ENCODE measurements at places on chromosomes 2 and 18.

- H3K4me3 ChIP-seq, result no peak overlapping the region
- H3K4me1 ChIP-seq, result no peaks in the 10 kb centered on the region
- H3K27ac ChIP-seq, result no peak overlapping the region
- H3K36me3 ChIP-seq, result no peaks in the 10 kb centered on the region
- H3K27me3 ChIP-seq, result no peaks in the 10 kb centered on the region
- DNase-seq, result no peak
These were observed 412.1 kb upstream of the CDH2 start for GRCh38 chr18:28588884-28589549.

DNA sequence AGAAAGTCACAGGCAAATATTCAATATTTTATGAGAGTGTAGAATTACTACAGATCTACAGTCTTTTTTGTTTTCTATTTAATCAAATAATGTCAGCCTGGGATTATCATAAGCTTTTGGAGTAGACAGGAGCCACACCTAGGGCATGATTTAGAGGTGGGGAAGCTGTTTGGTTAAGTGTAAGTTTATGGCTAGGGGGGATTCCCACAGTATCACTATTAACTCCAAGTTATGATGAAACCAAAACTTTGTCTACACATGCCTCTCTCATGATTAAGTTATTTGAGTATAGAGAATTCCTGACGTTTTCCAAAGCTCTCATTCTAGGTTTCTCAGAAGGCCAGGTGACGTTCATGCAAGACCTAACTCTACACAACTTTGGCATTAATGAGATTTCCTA, 2.1 kb downstream of the SERPINB10 start:
- H3K4me1 ChIP-seq, result no peaks in the 10 kb centered on the region
- no peak overlapping the region for H3K4me3 ChIP-seq
- no peak for DNase-seq
- no peaks in the 10 kb centered on the region for H3K27me3 ChIP-seq
- no peaks in the 10 kb centered on the region for H3K36me3 ChIP-seq

GRCh38 chr18:410047-410455, 90.5 kb downstream of the COLEC12 start:
- H3K36me3 ChIP-seq, result no peaks in the 10 kb centered on the region
- peaks cover 6% of the 10 kb centered on the region for H3K4me1 ChIP-seq
- DNase-seq, result no peak
- no peaks in the 10 kb centered on the region for H3K27me3 ChIP-seq
- no peak overlapping the region for H3K27ac ChIP-seq

GRCh38 chr2:30410217-30410616, 36.8 kb upstream of the LCLAT1 start:
- H3K36me3 ChIP-seq, result no peaks in the 10 kb centered on the region
- no peak overlapping the region for H3K27ac ChIP-seq
- no peak overlapping the region for H3K4me3 ChIP-seq
- peaks cover 7% of the 10 kb centered on the region for H3K4me1 ChIP-seq

DNA sequence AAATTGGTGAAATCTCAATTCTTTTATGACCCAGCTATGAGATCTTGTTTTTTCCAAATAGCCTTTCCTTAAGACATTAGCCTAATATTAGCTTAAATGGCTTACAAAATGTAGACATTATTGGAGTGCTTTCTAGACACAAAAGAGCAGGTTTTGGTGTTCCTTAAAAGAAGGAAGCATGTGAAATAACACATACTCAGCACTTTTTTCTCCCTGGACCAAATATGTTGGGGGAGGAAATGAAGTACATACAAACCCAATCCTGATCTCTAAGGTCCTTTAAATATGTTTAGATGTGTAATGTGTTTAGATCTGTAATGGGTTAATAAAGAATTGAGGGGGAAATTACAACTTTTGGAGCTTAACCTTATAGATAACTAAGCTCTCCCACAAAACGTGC, 3.4 kb upstream of the ZDBF2 start:
- no peak for DNase-seq
- peaks cover 8% of the 10 kb centered on the region for H3K4me1 ChIP-seq
- peaks cover 85% of the 10 kb centered on the region for H3K27me3 ChIP-seq
- no peaks in the 10 kb centered on the region for H3K36me3 ChIP-seq

GRCh38 chr2:175955136-175955535, 46.9 kb downstream of the LNPK start:
- H3K4me3 ChIP-seq, result no peak overlapping the region
- H3K27me3 ChIP-seq, result no peaks in the 10 kb centered on the region
- H3K4me1 ChIP-seq, result no peaks in the 10 kb centered on the region
- H3K27ac ChIP-seq, result no peak overlapping the region
- no peak for DNase-seq
- peaks cover 10% of the 10 kb centered on the region for H3K36me3 ChIP-seq

- peak overlapping the region; percentile 17 for H3K27ac ChIP-seq
- no peak overlapping the region for H3K4me3 ChIP-seq
- H3K4me1 ChIP-seq, result peaks cover 59% of the 10 kb centered on the region
These were observed 19.8 kb downstream of the HDAC4 start for GRCh38 chr2:239380831-239381708.

GRCh38 chr2:30261695-30262211, 30.4 kb downstream of the LBH start:
- H3K4me3 ChIP-seq, result no peak overlapping the region
- H3K27ac ChIP-seq, result no peak overlapping the region

- H3K4me1 ChIP-seq, result peaks cover 22% of the 10 kb centered on the region
- no peak overlapping the region for H3K27ac ChIP-seq
- no peak for DNase-seq
- H3K4me3 ChIP-seq, result no peak overlapping the region
- H3K27me3 ChIP-seq, result peaks cover 27% of the 10 kb centered on the region
These were observed 6.1 kb downstream of the ERFE start for GRCh38 chr2:238164906-238165287.

DNA sequence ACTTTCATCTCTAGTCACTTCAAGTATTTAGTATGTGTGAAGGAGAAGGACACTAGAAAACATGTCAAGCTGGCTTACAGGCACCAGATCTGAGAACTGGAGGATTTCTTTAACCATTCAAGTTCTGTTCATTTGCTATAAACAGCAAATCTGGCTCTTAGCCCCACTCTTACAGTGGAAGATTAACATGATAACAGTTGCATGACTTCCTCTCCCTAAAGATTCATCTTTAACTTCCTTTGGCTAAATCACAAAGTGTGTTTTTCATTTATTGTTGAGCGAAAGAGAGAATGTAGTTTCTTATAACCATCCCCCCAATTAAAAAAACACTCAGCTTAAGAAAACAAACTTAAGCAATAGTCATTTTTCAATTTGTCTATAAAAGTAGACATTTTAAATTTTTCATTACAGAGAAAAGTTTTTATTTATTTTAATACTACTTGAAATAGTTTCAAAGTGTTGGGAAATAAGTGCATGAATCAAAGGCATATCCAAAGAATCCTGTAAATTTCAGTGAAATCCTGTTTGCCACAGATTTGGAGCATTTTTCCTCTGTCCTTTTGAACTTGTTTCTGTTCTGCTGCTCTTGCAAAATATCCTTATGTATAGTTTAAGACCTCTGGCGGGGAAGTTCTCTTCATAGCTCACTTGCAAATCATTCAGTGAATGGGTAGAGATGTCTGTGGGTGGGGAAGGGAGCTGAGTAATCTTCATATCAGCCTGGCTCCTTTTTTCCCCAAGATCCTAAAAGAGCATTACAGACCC, 241.0 kb upstream of the RBBP8 start:
- no peak for DNase-seq
- no peaks in the 10 kb centered on the region for H3K36me3 ChIP-seq
- no peaks in the 10 kb centered on the region for H3K4me1 ChIP-seq
- no peak overlapping the region for H3K27ac ChIP-seq

DNA sequence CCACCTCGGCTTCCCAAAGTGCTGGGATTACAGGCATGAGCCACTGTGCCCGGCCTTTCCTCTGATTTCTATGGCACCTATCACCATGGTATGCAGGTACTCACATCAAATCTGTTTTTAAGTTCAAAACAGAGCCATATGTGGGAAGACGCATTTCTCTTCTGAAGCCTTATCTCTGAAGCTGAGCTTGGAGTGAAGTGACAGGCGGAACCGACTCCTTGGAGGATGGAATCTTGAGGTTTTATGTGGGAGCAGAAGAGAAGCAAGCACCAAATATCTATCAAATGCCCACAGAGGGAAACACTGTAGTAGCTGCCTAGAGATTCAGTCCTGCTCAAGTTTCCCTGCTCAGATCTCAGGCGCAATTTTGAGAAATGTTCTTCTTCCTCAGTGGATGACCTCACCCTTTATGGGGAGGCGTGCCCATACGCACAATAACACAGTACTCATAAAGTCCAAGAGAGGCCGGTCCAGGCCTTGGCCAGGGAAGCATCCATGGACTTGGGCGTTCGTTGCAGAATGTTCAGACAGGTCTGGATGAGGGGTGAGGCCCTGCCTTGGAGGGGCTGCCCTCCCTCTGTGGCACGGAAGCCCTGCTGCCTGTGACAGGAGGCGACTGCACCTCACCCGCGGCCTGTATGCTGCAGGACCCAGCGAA, 67.9 kb downstream of the HNRNPLL start:
- no peak overlapping the region for H3K4me3 ChIP-seq
- no peak overlapping the region for H3K27ac ChIP-seq
- H3K36me3 ChIP-seq, result no peaks in the 10 kb centered on the region
- no peak for DNase-seq
- peaks cover 5% of the 10 kb centered on the region for H3K27me3 ChIP-seq

GRCh38 chr2:215529271-215529670, 93.4 kb upstream of the FN1 start:
- H3K4me3 ChIP-seq, result no peak overlapping the region
- H3K27me3 ChIP-seq, result no peaks in the 10 kb centered on the region
- no peak for DNase-seq

All from spinal cord (tissue), 10 donors.